ENCODE measurements at places on chromosomes 4 and X. TPM values are rescaled to one million over a fixed set of nuclear protein-coding genes. Genes with fewer than 3 reads are reported as not detected.

RPA4 gene
- 0.78 TPM for total RNA-seq

FABP2 gene
- total RNA-seq: not detected

ADGRG4 gene
- not detected for total RNA-seq

MID1IP1 gene
- total RNA-seq: 104 TPM

PABPC1L2B gene
- not detected for total RNA-seq

DAPP1 gene
- 28.4 TPM for total RNA-seq

BGN gene
- total RNA-seq: not detected

SLC4A4 gene
- total RNA-seq: 0.09 TPM

AREG gene
- 1.4 TPM for total RNA-seq

SMIM10L2A gene
- 1.2 TPM for total RNA-seq

CFP gene
- 4.4 TPM for total RNA-seq

SLC10A3 gene
- total RNA-seq: 18.2 TPM

LNX1 gene
- total RNA-seq: not detected

UGT2B11 gene
- total RNA-seq: not detected

UGT2A1 gene
- total RNA-seq: not detected

STPG2 gene
- total RNA-seq: not detected

HSFX2 gene
- total RNA-seq: not detected

NR3C2 gene
- total RNA-seq: 0.14 TPM

HHIP gene
- not detected for total RNA-seq

ALB gene
- not detected for total RNA-seq

SLC9B2 gene
- total RNA-seq: 37.6 TPM

MGARP gene
- 0.21 TPM for total RNA-seq

GAGE12J gene
- not detected for total RNA-seq

PNMA5 gene
- not detected for total RNA-seq

SPATA4 gene
- 0.12 TPM for total RNA-seq

IBSP gene
- not detected for total RNA-seq

RBMXL3 gene
- total RNA-seq: not detected

ITM2A gene
- total RNA-seq: 113 TPM

H2BW2 gene
- total RNA-seq: not detected

AMER1 gene
- total RNA-seq: 6.5 TPM

PROM1 gene
- not detected for total RNA-seq

SRPK3 gene
- not detected for total RNA-seq

RAP2C gene
- 31.3 TPM for total RNA-seq

NONO gene
- 605 TPM for total RNA-seq

MAGEA9B gene
- total RNA-seq: not detected

XAGE2 gene
- not detected for total RNA-seq

RAB39B gene
- total RNA-seq: 9.9 TPM

ASIC5 gene
- total RNA-seq: not detected

MUC7 gene
- not detected for total RNA-seq

BTC gene
- not detected for total RNA-seq

PABPC1L2A gene
- total RNA-seq: not detected

SOX3 gene
- not detected for total RNA-seq

CSN1S1 gene
- not detected for total RNA-seq

NUDT9 gene
- total RNA-seq: 17.4 TPM
